ENCODE measurements at places on chromosomes 1 and 21.

DNA sequence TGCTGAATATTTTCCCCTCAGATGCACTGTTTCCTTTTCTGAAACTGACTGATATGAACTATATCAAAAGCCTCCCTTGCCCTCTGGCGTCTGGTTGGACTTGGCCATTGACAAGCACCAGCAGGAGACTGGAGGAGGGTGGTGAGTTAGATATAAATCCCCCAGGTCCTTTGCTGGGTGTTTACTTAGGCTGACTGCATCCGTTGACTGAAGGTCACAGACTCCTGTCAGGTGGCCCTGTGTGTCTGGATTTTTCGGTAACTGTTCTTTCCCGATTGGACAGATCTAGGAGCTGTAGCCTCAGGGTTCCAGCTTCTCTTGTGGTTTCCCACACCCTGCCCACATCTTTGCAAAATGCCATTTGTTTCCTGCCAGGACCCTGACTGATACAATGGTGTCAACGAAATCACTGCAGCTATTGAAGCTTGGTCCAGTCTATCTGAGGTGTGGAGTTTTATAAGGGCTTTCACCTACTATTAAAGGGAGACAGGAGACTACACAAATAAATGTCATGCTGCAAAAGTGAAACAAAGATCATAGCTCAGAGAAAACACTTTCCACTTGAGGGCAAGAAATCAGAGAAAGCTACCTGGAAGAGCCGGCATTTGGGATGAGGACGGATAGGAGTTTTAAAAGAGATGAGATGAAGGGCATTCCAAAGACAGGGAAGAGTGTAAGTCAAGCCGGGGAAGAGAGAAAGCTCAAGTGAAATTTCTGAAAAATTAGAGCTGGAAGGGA, 1.5 kb upstream of the MAGI3 start:
- peak; percentile 95 for DNase-seq

- no peak for DNase-seq
These were observed 119.0 kb upstream of the NRIP1 start for GRCh38 chr21:15183813-15184257.

- DNase-seq = no peak
These were observed 537.7 kb downstream of the BRINP3 start for GRCh38 chr1:189939967-189940366.

DNA sequence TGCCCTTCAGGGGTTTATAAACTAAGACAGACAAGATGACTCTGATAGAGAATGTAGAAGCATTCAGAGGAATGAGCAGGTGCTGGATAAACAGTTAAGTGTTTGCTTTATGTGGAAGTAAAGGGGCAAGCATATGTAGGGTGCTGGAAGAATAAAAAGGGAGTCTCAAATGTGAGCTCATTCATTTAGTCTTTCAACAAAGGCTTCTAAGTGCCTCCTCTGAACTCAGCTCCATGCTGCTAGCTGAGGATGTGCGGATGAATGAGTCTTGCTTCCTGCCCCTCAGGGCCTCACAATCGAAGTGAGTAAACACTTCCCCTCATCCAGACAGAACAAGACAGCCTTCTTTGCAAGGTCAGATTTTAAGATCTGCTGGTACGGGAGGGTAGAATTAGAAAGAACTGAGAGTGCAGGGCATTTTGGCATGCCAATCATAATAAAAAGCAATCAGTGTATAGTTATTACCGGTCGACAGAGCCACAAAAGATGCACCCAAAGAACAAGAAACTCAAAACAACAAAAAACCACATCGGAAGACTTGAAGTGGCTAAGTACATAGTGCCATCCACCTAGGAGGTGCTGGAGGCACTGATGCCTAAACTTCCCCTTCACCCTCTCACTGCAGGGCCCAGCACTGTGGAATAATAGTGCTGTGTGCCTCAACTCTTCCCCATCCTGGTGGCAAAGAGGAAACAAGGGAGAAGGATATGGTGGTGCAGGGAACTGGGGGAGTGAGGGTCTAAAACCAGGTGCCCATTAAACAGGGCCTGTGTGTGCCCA, 69.8 kb downstream of the TNR start:
- peak; percentile 76 for DNase-seq

- DNase-seq = no peak
These were observed 141.0 kb downstream of the USP25 start for GRCh38 chr21:15870819-15871218.

All from islet precursor cell (in vitro differentiated cells).